ENCODE measurements at places on chromosomes 6 and 20. TPM values are rescaled to one million over a fixed set of nuclear protein-coding genes. Genes with fewer than 3 reads are reported as not detected.

Gene TP53TG5
- total RNA-seq = not detected

Gene ENPP1
- 56.5 TPM for total RNA-seq

Gene C20orf144
- 0.09 TPM for total RNA-seq

Gene DEFB110
- total RNA-seq = not detected

Gene GJA10
- total RNA-seq = not detected

Gene TDRD6
- not detected for total RNA-seq

Gene BFSP1
- total RNA-seq = 0.22 TPM

Gene TPX2
- total RNA-seq = 190 TPM

Gene ULBP2
- not detected for total RNA-seq

Gene PNPLA1
- not detected for total RNA-seq

Gene NCR2
- not detected for total RNA-seq

Gene TSPO2
- total RNA-seq = not detected

Gene SLC35B3
- total RNA-seq = 14.0 TPM

Gene ECT2L
- total RNA-seq = not detected

Gene SIM1
- total RNA-seq = not detected

Gene ADGRF4
- total RNA-seq = not detected
